ENCODE measurements at places on chromosomes 4 and X. TPM values are rescaled to one million over a fixed set of nuclear protein-coding genes. Genes with fewer than 3 reads are reported as not detected.

Gene SPANXD
- not detected for total RNA-seq

Gene BCOR
- total RNA-seq: 20.9 TPM

Gene CLDN22
- total RNA-seq: not detected

GRCh38 chr4:120156120-120156718 lies 89.6 kb upstream of the MAD2L1 start:
- H3K27ac ChIP-seq: no peak overlapping the region
- H3K27me3 ChIP-seq: no peaks in the 10 kb centered on the region
- H3K4me1 ChIP-seq: no peaks in the 10 kb centered on the region
- no peaks in the 10 kb centered on the region for H3K36me3 ChIP-seq

DNA sequence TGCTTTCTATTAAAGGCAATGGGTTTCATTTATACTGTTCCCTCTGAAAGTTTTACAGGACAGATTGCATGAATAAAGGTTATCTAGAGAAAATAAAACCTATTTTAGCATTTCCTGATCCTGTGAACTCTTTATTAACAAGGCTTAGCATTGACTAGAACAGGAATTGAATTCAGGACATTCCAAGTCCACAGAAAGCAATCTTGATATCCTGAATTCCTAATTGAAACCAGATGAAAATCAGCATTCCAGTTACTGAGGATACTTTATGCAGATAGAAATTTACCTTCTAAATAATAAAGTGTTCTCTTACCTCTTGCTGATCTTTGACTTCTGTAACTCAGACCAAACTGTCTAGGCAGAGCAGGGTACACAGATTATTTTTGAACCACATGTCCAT lies 151.4 kb downstream of the ZNF518B start:
- H3K4me1 ChIP-seq: no peaks in the 10 kb centered on the region
- H3K27me3 ChIP-seq: no peaks in the 10 kb centered on the region
- H3K4me3 ChIP-seq: no peak overlapping the region
- no peak for DNase-seq

Gene GRIA2
- 11.0 TPM for total RNA-seq

Gene MAPK10
- total RNA-seq: 16.8 TPM

- H3K27ac ChIP-seq: no peak overlapping the region
- H3K27me3 ChIP-seq: no peaks in the 10 kb centered on the region
- H3K4me3 ChIP-seq: no peak overlapping the region
- H3K4me1 ChIP-seq: no peaks in the 10 kb centered on the region
- no peaks in the 10 kb centered on the region for H3K36me3 ChIP-seq
Measured at GRCh38 chr4:145003675-145004074, 94.3 kb downstream of the ANAPC10 start.

DNA sequence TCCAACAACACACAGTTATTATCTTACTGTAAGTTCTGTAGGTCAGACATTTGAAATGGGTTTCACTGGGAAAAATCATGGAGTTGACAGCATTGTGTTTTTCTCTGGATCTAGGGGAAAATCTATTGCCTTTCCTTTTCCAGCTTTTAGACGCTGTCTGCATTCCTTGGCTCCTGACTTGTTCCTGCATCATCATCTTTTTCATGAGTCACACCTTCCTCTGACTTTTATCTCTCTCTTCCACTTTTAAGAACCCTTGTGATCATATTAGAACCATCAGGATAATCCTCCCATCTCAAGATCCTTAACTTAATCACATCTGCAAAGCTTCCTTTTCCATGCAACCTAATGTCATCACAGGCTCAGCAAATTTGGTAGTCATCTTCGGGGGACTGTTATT lies 1454.8 kb downstream of the RPA4 start:
- H3K27ac ChIP-seq: no peak overlapping the region
- no peak overlapping the region for H3K4me3 ChIP-seq
- no peaks in the 10 kb centered on the region for H3K4me1 ChIP-seq
- no peaks in the 10 kb centered on the region for H3K36me3 ChIP-seq
- no peaks in the 10 kb centered on the region for H3K27me3 ChIP-seq

DNA sequence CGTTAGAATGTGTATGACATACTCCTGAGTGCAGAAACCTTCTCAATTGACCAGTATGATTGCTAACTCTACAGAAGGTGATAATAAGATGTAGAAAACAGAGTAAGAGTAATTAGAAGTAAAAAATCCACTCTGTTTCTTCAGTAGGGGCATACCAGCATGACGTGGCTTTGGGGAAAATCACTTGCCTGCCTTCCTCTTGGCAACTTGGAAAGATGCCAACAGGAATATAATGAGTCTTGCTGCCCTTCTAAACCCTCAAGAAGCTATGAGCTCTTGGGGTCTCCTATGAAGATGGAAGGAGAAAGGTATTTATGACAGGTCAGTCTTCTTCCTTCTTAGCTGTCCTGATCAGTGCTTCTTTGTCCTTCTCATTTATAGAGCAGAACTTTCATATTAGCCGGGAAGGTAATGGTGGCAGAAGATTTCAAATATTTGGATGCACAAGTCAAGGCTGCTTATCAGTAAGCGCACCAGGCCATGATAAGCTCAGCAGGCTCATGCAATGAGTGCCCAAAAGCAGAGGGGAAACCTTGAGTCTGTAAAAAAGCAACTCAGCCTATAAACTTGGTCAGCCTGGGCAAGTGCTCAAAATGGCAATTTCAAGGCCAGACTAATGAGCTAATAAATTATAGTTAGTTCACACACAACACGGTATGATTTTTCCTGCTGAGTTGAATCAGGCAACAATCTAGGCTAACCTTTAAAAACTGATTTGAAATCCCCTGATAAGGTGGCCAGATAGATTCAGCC lies 69.7 kb upstream of the PPARGC1A start:
- no peak overlapping the region for H3K27ac ChIP-seq
- no peaks in the 10 kb centered on the region for H3K36me3 ChIP-seq
- H3K27me3 ChIP-seq: no peaks in the 10 kb centered on the region
- no peaks in the 10 kb centered on the region for H3K4me1 ChIP-seq
- H3K4me3 ChIP-seq: no peak overlapping the region

GRCh38 chr4:120858776-120859175 lies 63.8 kb downstream of the PRDM5 start:
- H3K36me3 ChIP-seq: no peaks in the 10 kb centered on the region
- H3K4me1 ChIP-seq: no peaks in the 10 kb centered on the region
- no peak overlapping the region for H3K27ac ChIP-seq

Gene STPG2
- total RNA-seq: 0.26 TPM

Data from suprapubic skin (tissue), 4 donors.